ENCODE measurements at places on chromosomes 2 and 18.

GRCh38 chr2:239293775-239294430, 106.9 kb downstream of the HDAC4 start:
- DNase-seq: no peak

- DNase-seq: no peak
These were observed 57.2 kb downstream of the CTDP1 start for GRCh38 chr18:79736846-79737245.

DNA sequence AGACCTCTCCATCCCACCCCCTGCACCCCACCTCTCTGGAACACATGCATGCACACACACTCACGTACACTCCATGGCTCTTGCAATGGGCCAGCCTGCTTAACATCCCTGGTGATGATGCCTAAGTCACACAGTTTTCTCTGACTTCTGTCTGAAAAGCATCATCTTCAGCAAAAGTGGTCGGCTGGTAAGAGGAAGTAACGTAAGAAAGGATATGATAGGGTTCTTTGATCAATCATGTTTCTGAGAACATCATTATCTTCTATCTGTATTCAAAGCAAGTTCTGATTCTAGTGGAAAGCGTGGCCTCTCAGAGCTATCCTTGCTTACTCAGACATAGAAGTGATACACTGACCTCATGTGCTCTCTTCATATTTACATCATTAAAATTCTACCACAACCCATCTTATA, 11.4 kb upstream of the NDUFV2 start:
- DNase-seq: no peak

DNA sequence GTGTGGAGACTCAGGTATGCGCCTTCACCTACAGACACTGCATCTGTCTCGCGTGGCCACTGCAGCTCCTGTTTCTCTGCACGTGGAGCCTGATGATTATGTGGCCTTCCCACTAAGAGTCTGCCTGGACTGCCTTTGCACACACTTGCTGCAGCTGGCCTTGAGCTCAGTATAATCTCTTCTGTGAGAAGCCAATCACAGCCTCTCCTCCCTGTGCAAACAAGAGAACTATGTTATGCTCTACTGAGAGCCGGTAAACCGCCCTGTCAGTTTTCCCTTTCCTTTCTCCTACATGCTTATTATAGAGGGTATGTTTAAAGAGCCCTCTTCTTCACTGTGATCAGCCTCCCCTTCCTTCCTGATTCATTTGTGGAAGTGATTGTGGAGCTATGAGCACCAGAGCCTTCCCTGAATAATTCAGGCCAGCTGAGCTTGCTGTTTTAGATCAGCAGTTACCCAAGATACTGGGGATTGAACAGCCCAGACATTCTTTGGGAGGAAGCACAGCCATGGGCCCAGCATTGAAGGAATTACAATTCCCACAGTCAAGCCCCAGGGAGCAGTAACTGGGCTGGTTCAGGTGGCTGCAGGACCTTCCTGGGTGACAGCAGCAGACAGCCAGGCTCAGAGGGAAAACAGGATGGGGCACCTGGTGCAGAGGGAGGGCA, 3.7 kb upstream of the TGFA start:
- DNase-seq: no peak

DNA sequence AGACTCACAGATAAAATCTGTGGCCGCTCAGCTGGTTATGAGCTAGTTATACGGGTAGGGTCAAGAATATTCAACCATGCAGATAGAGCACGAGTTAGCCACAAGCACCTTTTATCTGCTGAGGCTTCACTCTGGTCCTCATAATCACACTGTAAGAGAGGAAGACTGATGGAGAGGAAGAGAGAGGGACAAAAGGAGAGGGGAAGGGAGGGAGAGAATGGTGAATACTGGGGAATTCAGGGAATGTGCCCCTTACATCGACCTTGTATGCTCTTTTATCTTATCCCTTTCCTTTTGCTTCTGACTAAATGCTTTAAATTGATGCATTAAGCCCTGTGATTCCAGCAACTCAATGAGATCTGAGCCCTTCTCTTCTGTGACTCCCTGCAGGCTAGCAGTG, 333.1 kb downstream of the DSEL start:
- no peak for DNase-seq

All from SK-N-SH (cell line).